Aorta (tissue), 5 donors: ENCODE measurements at places on chromosomes 3 and 15. TPM values are rescaled to one million over a fixed set of nuclear protein-coding genes. Genes with fewer than 3 reads are reported as not detected.

Gene TGM4
- not detected for total RNA-seq

Gene ZFAND6
- 73.7 TPM for total RNA-seq

Gene TMED3
- 47.9 TPM for total RNA-seq

Gene CCR5
- total RNA-seq: 4.1 TPM

- H3K27ac ChIP-seq: no peak overlapping the region
- H3K36me3 ChIP-seq: no peaks in the 10 kb centered on the region
- H3K27me3 ChIP-seq: peaks cover 2% of the 10 kb centered on the region
- no peak for DNase-seq
Measured at GRCh38 chr3:46393554-46394434, 13.1 kb downstream of the CCR5AS start.

- DNase-seq: no peak
- no peak overlapping the region for H3K27ac ChIP-seq
- no peaks in the 10 kb centered on the region for H3K4me1 ChIP-seq
- H3K4me3 ChIP-seq: no peak overlapping the region
- H3K27me3 ChIP-seq: no peaks in the 10 kb centered on the region
Measured at GRCh38 chr3:173510565-173510964, 113.0 kb downstream of the NLGN1 start.

DNA sequence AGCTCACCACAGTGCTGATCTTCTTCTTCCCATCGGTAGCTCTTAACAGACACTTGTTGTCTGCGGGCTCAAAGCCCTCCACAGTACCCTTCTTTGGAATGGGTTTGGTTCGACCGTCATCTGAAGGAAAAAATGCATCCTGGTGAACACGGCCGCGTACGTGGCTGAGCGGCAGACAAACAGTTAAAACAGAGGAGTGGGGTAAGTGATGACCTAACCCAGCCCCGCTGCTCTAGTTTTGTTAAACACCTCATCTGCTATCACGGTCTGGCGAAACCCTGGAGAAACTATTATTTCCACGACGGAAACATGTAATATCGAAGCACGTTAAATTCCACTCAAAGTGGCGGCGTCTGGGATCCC, 725 bp downstream of the SRP14 start:
- no peak for DNase-seq
- no peaks in the 10 kb centered on the region for H3K27me3 ChIP-seq
- no peaks in the 10 kb centered on the region for H3K36me3 ChIP-seq
- peak overlapping the region; percentile 83 for H3K4me3 ChIP-seq
- peaks cover 3% of the 10 kb centered on the region for H3K4me1 ChIP-seq
- peak overlapping the region; percentile 84 for H3K27ac ChIP-seq

DNA sequence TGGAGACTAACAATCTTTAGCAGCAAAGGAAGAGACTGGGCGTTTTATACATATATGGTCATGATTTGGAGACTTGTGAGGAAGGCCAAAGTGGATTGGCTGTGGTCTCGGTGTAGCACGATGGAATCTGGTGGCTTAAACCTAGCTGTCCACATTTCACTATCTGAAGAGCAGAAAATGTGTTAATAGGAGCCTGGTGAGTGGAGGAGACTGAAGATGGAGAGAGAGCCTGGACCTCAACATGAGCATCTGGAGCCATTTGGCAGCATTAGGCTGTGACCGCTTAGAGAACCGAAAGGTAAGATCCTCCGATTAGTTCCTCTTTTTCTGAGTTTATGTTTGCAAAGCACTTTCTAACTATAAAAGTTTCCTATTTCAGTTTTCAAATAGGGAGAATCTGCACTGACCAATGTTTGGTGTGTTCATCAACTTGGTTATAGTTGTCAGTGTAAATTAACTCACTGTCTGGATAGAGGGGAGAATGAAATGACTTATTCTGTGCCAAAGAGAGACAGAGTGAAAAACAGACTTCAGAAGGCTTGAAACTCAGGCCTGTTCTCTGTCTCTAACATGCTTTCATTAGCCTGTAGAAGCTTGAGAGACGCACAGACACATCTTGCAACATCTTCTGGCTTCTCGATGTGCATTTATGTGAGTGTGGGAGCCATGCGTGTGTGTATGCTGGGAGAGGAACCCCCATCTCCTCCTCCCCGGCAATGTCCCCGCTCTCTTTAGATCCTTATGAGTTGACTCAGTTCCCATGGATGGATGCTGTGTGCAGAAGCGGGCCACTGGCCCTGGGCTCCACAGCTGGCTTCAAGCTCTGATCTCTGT, 244.7 kb upstream of the TBL1XR1 start:
- H3K4me3 ChIP-seq: no peak overlapping the region
- H3K4me1 ChIP-seq: peaks cover 5% of the 10 kb centered on the region

GRCh38 chr15:74381481-74381880, 14.0 kb upstream of the CYP11A1 start:
- H3K27me3 ChIP-seq: no peaks in the 10 kb centered on the region
- no peak overlapping the region for H3K4me3 ChIP-seq
- no peaks in the 10 kb centered on the region for H3K36me3 ChIP-seq
- H3K27ac ChIP-seq: no peak overlapping the region
- DNase-seq: no peak

- H3K4me1 ChIP-seq: no peaks in the 10 kb centered on the region
- no peaks in the 10 kb centered on the region for H3K27me3 ChIP-seq
- H3K27ac ChIP-seq: no peak overlapping the region
- DNase-seq: no peak
- no peaks in the 10 kb centered on the region for H3K36me3 ChIP-seq
Measured at GRCh38 chr15:71807691-71808091, 2.7 kb upstream of the NR2E3 start.

DNA sequence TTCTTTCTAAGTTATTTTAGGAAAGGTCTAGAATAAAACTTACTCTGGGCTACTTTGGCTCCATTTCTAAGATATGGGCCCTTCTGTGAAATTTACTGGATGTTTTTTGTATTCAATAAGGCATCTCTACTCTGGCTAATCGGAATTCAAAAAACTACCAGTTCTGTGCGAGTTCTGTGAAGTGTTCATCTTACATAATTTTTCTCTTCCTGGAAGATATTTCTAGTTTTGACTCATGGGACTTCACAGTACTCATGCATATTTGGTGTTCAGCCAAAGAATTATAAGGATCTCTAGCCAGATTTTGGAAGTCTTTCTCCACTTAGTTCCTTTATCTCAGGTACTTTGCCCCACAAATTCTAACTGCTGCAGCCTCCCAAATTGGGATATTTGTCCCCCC, 46.4 kb upstream of the MBNL1 start:
- DNase-seq: no peak
- no peaks in the 10 kb centered on the region for H3K4me1 ChIP-seq
- H3K27ac ChIP-seq: peak overlapping the region; percentile 33
- H3K36me3 ChIP-seq: no peaks in the 10 kb centered on the region
- no peaks in the 10 kb centered on the region for H3K27me3 ChIP-seq
- H3K4me3 ChIP-seq: no peak overlapping the region

- no peak overlapping the region for H3K27ac ChIP-seq
- H3K36me3 ChIP-seq: no peaks in the 10 kb centered on the region
- H3K4me1 ChIP-seq: no peaks in the 10 kb centered on the region
- no peak overlapping the region for H3K4me3 ChIP-seq
- no peak for DNase-seq
Measured at GRCh38 chr15:41207687-41208448, 22.7 kb downstream of the EXD1 start.

DNA sequence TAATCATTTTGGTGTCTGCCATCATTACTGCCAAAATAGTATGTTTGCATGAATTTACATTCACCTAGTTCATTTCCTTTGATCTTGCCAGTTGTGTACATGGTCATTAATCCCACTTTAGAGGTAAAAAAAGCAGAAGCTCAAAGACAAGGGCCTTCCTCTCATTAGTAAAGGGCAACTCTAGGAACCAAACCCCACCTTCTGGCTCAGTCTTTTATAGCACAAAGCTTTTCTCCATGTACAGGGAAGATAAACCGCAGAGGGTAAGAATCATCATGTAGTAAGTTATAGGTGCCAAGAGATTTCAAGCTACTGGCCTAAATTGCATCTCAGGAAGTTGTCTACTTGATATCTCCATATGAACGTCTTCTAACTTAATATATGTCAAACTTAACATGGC, 19.3 kb upstream of the SPG21 start:
- H3K27me3 ChIP-seq: no peaks in the 10 kb centered on the region
- no peaks in the 10 kb centered on the region for H3K4me1 ChIP-seq
- H3K36me3 ChIP-seq: peaks cover 5% of the 10 kb centered on the region
- no peak overlapping the region for H3K4me3 ChIP-seq

DNA sequence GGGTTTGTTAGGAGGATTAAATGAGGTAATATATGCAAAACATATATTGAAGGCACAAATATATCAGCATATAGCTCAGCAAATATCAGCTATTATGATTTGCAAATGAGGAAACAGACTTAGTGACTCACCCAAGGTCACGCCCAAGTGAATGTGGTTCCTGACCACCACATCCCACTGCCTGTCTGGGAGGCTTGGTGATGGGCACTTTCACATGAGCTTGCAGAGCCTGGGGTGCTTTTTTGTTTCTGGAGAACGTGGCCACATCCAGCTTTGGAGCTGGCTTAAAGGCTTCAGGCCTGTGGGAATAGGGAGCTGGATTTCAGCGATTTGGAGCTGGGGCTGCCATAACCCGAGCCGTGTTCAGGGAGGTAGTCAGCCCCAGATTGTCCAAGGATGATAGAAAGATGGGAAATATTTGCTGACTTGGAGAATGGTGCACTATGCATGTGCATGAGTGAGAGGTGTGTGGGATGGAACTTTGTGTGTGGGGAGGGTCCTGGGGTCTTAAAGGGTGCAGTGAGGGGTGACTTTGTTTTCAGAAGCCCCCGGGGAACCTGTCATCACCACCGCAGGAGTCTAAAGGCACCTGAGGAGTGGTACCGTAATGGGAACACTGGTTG, 12.0 kb upstream of the FGD5 start:
- DNase-seq: no peak
- no peaks in the 10 kb centered on the region for H3K4me1 ChIP-seq
- H3K27me3 ChIP-seq: no peaks in the 10 kb centered on the region
- H3K4me3 ChIP-seq: no peak overlapping the region

- H3K36me3 ChIP-seq: no peaks in the 10 kb centered on the region
- DNase-seq: no peak
- no peak overlapping the region for H3K4me3 ChIP-seq
- H3K4me1 ChIP-seq: no peaks in the 10 kb centered on the region
- H3K27me3 ChIP-seq: no peaks in the 10 kb centered on the region
Measured at GRCh38 chr15:78997981-78998499, 53.2 kb upstream of the CTSH start.
